ENCODE measurements at places on chromosomes 16 and 17.
A peak's percentile ranks its signal among the peaks of the same experiment; 100 is the strongest.

DNA sequence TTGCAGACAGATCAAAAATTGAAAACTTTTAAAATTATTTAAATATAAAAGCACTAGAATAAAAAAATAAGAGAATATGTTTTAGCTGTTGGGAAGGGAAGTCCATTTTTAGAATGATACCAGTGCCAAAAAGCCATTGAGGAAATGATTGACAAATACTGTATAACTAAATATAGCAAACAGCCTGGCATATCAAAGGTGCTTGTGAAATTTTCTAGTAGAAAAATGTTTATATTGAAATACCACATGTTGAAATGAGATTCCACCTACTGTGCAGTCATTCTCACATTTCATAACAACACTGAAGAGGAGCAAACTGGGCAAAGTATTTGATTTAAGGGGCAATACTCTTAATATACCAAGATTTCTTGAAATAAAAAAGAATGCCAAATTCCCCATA, 183.5 kb downstream of the PHKB start:
- DNase-seq: no peak

GRCh38 chr17:75622076-75622475, 11.2 kb upstream of the SMIM5 start:
- no peak for DNase-seq

GRCh38 chr17:19238167-19238505, 970 bp downstream of the EPN2 start:
- no peak for DNase-seq

DNA sequence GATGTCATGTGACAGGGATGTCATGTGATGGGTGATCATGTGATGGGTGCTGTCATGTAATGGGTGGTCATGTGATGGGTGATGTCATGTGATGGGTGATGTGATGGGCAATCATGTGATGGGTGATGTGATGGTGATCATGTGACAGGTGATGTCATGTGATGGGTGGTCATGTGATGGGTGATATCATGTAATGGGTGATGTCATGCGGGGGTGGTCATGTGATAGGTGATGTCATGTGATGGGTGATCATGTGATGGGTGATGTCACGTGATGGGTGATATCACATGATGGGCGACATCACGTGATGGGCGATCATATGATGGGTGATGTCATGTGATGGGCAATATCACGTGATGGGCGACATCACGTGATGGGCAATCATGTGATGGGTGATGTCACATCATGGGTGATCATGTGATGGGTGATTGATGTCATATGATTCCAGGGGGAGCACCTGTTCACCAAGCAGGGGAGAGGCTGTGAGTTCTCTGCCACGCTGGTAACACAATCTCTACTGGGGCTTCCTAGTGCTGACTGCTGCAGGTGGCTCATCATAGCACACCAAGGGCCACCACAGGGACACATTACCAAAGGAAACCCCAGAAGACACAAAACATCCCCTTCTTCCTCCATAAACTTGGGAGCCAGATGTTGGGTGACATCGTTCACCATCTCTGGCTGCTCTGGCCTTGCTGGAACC, 16.5 kb downstream of the CD300LB start:
- no peak for DNase-seq

DNA sequence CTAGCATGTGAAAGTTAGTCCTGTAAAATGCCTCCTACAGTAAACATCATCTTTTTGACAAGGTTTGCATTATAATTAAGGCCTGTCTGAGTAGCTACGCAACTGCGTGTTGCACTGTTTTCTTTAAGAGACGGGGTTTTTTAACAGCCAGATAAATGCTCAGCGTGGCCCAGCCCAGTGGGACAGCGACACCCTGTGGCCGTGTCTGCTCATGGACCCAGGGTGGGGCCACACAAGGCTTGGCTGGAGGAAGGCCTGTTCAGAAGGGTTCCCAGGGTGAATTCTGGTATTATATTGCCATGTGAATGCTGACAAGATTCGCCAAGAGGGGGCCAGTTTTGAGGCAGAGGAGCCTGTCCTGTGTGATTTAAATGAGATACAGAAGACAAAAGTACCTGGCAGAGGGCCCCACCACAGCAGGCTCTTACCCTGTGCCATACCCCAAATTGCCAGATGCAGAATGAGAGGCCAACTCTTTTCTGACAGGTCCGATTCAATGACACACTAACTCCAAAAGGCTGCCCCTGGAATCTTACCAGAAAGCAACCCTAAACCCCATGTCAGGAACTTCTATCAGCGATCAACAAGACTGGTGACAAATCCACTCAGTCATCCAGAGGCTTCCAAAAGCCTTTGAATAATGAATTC, 65.9 kb upstream of the IRX6 start:
- DNase-seq: peak; percentile 59

DNA sequence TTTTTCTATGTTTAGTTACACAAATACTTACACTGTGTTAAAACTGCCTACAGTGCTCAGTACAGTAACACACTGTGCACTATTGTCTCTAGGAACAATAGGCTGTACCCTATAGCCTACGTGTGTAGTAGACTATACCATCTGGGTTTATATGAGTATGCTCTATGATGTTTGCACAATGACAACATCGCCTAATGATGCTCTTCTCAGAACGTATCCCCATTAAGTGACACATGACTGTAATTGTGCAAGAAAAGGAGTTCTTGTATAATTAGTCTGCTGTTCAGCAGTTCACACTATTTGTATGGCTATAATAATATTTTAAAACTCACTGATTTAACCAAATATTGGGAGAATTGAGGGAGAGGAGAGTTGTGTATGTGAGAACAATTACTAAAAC, 173.7 kb downstream of the TRIM37 start:
- DNase-seq: no peak

DNA sequence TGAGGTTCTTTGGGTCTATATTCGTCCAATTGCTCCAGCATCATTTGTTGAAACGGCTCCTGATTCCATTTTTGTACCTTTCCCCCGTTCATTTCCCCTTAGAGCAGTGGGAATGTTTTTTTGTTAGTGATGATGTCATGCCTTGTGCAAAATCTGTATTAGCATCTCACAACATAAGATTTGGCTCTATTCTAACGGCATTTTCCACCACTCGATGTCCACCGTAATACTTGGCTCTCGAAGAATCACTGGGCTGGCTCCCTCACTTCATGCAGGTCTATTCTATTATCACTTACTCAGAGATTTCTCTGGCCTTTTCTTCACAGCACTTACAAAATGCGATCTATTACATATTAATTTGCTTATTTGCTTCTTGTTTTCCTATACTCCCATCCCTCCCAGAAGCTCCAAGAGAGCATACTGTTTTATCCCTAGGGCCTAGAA, 571 bp upstream of the NME1 start:
- DNase-seq: no peak

DNA sequence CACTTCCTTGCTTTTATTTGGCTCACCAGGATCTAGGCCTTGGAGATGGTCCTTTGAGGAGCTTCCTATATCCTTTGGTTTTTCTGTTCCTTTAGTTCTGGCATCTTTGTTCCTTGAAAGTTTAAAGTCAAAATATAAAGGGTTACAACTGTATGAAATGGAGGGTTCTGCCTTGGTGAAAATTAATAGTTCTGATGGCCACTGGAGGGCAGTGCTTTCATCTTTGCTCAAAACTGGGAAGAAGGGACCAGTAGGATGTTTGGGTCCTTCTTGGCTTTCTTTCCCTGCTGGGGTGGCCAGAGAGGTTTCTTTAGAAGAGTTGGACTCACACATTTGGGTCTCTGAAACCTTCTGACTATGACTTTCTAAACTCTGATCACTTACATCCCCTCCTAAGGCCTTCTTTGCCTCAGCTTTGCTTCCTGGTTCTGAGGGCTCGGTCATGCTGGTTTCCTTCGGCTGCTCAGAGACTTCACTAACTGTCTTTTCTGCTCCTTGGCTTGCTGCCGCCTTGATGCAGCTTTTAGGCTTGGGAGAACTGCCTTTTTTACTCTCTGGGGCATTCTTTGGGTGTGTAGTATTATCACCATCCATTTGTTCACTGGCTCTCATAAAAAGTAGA, 10.9 kb upstream of the ITGA2B start:
- peak; percentile 15 for DNase-seq

DNA sequence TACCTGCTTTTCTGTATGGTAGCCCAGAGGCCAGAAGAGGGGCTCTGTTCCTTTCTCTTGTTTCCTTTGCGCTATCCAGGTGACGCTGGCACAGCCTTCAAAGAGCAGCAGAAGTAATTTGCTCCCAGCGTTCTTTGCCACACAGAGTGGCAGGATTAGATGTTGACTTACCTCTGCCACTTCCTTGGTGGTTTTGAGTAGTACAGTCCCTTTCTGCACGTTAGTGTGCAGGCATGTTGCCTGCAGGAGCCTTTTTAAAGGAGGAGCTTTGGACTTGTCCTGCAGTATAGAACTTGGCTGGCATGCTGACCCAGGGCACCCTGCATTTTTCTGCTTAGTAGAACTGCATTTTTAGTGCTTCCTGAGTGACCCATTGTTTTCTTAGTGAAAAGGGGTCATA, at the start of gene ABCC11:
TSS of gene ABCC11 (minus strand) at position 229 of the 400 bp plus-strand sequence. CDS start 15,618 bp downstream, outside the sequence.
- peak; percentile 16 for DNase-seq

GRCh38 chr16:1193143-1193824, 31.8 kb downstream of the TPSG1 start:
- DNase-seq: no peak

DNA sequence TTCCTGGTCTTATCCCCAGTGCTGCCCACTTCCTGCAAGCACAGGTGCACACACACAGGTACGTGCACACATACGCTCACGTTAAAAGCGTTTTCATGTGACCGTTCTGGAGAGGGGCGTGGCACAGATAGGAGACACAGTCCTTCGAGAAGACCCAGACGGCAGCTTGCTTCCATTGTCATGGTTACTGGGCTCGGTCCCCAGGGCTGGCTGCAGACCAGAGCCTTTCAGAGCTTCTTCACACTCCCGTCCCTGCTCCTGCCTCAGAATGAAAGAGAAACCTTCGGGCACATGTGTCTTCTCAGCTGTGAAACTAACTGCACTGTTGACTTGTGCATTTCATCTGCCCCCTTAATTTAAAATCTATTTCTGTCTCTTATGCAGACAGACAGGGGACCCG, 154.2 kb downstream of the PITPNC1 start:
- DNase-seq: no peak

GRCh38 chr17:38456031-38456815, 28.0 kb downstream of the ARHGAP23 start:
- no peak for DNase-seq

- no peak for DNase-seq
Measured at GRCh38 chr16:46632778-46633733, 11.9 kb upstream of the SHCBP1 start.

- no peak for DNase-seq
Measured at GRCh38 chr16:88197481-88198456, 185.0 kb upstream of the ZNF469 start.

- DNase-seq: no peak
Measured at GRCh38 chr17:80664217-80664790, 119.7 kb downstream of the RPTOR start.

GRCh38 chr16:11848842-11849241, 2.5 kb downstream of the RSL1D1 start:
- peak; percentile 17 for DNase-seq

GRCh38 chr16:71472051-71472450, 10.0 kb upstream of the ZNF23 start:
- DNase-seq: no peak

DNA sequence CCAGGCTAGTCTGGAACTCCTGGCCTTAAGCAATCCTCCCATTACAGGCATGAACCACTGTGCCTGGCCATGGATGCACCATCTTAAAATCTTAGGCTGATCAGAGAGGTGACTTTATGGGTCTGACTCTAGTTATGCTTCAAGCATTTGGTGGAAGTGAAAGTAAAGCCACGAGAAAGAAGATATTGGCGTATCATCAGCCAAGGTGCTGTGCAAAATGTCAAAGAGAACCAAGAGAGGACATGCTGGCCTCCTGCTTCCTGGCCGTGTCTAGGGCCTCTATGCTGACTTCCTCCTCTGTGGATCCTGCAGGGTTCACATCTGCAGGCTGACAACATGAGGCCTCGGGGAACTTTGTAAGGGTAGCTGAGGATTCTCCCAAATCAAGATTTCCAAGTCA, 385.2 kb downstream of the MAF start:
- no peak for DNase-seq

GRCh38 chr16:4613636-4614570, 785 bp downstream of the UBALD1 start:
- DNase-seq: peak; percentile 63

DNA sequence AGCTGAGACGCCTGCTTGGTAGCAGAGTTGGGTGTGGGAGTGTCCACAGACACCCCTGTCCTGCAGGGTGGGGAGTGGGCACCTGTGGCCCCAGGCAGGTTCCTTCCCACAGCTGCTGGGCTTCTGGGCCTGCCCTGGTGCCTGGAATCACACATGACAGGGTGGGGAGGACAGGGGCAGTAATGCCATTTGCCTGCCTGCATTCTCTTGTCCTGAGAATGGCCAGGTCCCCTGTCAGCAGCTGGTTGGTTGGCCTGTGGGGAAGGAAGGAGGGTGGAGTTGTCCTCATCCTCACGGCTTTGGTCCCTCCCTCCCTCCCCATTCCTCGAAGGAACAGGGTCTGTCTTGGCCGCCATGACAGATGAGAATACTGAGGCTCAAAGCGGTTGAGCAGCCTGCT, 5.2 kb downstream of the PRSS53 start:
- no peak for DNase-seq

DNA sequence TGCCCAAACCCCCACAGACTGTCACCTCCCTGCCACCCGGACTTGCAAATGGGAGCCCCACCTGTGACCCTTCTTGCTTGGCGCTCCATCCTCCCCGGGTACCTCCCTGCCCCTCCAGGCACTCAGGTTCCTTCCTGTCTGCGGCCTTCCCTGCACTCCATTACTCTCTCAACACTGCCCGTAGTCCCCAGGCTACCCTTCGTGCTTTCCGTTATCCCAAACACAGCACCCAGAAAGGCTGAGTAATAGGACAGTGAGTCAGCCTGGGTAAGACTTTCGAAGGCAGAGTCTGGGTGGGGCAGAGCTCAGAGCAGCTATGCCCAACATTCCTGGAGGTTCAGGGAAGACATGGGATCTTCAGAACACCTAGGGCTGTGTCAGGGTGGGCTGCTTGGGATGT, 16.6 kb upstream of the C16orf74 start:
- no peak for DNase-seq

DNA sequence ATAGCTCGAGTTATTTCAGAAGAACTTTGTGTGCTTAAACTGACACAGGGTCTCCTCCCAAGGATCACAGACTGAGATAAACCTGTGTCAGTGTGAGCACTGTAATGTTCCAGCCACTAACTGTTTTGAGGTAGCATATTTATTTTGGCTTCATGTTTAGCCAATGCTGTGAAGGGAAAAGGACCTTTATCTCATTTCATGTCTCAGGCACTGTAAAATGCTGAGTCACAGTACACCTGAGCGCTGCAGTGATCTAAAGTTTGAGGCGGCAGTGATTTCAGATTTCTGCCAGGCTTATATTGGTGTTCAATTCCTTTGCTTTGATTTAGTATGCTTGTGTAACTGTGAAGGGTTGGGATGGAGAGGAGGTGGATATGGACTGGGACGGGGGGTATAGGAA, 3.1 kb upstream of the DNAJA2 start:
- DNase-seq: peak; percentile 21

- no peak for DNase-seq
Measured at GRCh38 chr17:28760601-28761562, 17.1 kb downstream of the TRAF4 start.

GRCh38 chr16:4048481-4048880, 67.8 kb downstream of the ADCY9 start:
- DNase-seq: no peak

- DNase-seq: peak; percentile 74
Measured at GRCh38 chr17:13024526-13025257, 6.9 kb upstream of the ELAC2 start.

- no peak for DNase-seq
Measured at GRCh38 chr17:80619535-80620235, 75.0 kb downstream of the RPTOR start.

Data from activated CD4-positive, alpha-beta T cell treated with anti-CD3 and anti-CD28 coated beads, Interleukin-10, Interleukin-2, amounts not matched to agents 100 ng/mL and 50 ng/mL, durations not matched to agents 16 hours and 8 hours (primary cell).